ENCODE measurements at places on chromosomes 1 and 21.

DNA sequence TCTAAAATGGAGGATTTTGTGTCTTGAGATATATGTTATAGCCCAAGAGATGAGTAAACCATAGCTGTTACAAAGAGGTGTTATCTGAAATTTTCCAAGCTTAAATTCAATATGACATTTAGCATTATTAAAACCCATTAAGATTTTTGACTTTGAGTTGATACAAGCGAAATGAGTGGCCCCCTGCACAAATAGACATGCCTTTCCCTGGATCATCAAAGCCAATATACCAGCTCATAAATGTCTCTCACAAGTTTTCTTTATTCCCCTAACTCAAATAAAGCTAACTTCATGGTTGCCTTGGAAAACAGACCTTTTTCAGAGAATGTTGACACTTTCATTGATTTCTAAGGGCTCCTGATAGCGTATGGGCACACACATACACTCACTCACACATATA, 55.5 kb upstream of the TIAM1 start:
- DNase-seq: no peak

DNA sequence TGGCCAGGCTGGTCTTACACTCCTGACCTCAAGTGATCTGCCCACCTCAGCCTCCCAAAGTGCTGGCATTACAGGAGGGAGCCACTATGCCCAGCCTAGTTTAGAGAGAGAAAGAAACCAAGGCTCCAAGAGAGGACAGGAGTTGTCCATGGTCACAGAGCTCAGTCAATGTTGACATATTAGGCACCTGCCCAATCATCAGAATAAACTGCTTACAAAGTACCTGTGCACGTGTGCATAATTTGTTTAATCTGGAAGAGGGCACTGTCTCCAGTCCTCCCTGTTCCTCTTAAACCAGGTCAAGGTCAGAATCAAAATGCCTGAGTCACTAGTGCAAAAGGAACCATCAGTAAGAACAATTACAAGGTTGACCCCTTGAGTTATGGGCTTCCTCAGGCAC, 20.3 kb upstream of the MPZL1 start:
- DNase-seq: no peak

DNA sequence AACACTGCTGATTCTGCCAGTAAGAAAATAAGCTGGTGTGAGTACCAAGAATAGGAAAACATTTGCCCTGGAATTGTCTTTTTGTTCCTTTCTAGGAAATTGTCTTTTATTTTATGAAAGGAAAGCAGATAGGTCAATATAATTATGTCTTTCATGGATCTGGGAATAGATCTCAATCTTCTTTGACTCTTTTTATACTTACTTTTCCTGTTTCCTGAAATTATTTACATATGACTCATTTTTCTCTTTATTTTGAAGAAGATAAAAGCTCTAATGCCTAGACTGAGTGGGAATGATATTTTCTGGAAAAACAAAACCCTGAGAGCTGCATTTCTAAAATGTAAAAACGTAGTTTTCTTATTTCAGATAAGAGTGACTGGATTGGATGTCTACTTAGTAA, 100.1 kb downstream of the MAN1A2 start:
- DNase-seq: no peak

GRCh38 chr1:226489718-226490425, 58.7 kb upstream of the STUM start:
- no peak for DNase-seq

DNA sequence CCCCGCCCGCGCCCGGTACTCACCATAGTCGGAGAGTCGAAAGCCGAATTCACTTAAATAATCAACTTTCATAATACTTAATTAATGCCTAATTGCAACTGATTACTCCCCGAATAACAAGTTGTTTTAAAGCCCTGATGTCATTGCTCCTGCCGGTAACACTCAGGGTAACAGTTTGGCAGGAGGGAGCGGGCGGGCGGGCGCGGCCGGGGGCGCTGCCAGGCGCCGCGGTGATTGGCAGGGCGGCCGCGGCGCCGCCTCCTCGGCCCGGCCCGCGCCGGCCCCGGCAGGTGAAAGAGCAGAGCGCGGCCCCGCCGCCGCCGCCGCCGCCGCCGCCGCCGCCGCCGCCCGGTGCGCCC, 102.2 kb downstream of the CASZ1 start:
- peak; percentile 68 for DNase-seq

- no peak for DNase-seq
These were observed 49.0 kb downstream of the LBR start for GRCh38 chr1:225378880-225379279.

DNA sequence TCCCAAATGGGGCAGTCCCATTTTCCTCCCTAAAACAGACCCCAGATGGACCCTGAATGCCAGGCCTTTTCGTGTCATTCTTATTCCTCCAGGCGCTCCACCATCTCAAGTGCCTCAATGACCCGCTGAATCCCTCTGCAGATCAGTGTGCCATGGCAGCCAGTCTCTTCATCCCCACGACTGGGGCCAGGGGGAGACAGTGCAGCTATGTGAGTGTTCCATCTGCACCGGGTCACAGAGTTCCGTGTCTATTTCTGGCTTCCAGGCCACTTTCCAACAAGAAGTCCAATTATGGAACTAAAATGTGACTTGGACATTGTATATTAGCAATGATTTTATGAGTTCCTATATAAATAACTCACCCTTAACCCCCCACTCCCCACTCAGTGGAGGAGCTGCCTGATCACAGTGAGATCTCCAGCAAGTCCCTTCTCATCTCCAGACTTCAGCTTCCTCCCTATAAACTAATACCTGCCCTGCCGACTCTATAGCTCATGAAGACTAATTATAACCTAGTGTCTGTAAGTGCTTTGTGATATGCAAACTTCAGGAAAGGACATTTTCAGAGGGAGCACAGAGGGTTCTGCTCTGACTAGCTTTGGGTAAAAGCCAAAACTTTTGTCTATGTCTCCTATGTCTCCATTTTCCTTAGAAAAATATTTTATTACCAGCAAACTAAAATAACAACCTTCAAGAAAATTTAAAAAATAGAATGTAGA, 56.3 kb upstream of the NFASC start:
- DNase-seq: no peak
